Fibroblast of skin of left biceps (primary cell): ENCODE measurements at places on chromosomes 3 and 15.

DNA sequence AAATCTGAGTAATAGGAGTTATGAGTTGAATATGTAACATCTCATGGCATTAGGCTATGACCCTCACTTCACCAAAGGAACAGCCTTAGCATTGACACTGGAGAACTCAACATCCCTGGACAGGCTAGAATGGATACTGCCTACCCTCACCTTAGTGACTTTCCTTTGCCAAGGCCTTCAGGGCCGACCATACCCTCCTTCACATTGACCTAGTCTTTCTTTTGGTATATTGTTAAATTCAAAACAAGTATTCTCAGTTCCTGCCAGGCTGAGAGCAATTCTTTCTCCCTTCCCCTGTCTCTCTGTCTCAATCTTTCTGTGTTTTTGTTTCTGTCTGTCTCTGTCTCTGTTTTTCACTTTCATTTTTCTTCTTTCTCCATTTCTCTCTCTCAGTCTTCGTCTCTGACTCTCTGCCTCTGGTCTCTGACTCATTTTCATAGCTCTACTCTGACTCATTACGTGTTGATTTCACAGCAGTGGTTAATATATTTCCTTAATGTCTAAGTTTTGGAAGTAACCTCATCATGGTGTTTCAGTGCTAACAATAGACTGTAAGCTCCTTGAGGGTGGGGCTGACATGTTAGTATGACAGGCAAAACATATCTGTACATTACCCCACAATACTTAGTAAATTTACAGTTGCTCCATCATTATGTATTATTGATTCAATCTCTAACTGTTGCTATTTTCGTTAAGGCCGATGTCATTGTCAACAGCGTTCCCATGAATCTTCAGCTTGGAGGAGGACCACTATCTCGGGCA lies 32.5 kb downstream of the PARP15 start:
- DNase-seq, result peak; percentile 44

DNA sequence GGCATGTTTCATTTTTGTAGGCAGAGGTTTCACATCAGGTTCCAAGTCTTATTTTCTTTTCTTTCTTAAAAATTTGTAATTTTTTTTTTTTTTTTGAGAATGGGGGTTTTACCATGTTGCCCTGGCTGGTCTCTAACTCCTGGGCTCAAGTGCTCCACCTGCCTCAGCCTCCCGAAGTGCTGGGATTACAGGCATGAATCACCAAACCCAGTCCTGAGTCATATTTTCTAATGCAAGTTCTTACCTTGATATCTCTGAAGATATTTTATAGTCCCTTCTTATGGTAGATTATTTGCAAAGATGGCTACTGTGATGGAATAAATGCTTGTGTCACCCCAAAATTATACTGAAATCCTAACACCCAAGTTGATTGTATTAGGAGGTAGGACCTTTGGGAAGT lies 63.8 kb downstream of the SLC9A9 start:
- no peak for DNase-seq

DNA sequence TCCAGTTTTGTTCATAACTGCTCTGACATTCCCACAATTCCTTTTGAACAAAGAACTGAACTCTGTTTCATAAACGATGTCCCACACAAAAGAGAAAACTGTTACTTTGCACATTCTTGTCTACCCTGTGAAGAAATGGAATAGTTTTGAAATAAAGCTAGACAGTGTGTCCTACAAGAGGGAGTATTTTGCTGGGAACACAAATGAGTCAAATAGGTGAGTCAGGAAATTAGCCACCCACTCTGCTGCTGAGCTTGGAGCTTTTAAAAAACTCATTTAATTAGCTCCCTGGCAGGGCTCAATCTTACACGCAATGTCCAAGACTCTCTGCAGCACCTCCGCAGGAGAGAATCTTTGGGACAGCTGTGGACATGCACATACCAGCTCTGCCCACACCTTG lies 193.4 kb downstream of the SLC9A9 start:
- DNase-seq, result no peak

DNA sequence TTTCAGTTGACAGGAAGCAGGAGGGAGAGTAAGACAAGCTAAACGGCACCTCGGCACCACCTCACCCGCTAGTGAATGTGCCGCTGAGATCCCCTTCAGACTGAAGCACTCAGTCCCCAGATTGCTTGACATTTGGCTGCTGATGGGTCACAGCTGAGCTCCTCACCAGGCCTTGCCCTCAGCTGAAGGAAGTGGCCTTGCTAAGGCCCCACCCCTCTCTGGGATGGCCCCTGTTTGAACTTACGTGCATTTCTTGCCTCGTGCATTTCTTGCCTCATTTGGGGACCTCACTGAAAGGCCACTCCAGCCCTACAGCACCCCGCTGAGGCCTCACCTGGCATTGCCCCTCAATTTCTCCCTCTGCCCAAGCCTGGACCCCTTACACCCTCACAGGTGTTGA lies 39.8 kb downstream of the EOGT start:
- no peak for DNase-seq

- DNase-seq, result no peak
Measured at GRCh38 chr3:151347432-151347831, 18.1 kb upstream of the P2RY13 start.

DNA sequence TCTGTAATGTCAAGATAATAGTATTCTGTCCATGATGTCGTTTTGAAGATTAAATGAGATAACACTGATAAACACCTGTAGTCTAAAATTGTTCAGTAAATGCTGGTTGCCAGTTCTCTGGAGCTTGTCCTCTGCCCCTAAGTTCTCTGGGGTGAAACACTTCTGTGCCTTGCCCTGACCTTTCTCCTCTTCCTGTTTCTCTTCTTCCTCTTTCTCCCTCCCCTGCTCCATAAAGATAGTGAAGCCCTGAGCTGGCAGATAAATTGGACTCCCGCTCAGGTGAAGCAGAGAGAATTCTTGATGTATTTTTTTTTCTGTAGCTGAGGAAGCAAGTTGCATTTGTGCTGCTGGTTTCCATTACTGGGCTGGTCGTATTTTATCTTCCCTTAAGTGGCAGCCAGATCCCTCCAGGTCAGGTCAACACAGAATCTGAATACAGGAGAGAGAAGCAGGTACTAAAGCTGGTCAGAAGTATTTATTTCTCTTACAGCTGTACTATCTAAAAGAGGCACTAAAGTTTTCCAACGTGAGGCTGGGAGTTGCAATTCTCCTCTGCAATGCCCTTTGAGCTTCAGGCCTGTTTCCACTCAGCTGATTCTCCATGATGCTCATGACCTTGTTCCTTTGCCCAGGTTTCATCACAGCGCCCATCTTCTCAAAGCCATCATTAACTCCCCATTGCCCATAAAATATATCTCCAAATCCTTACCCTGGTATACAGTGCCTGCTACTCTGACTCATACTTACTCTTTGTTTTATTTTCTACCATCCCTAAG lies 319.3 kb upstream of the CFAP20DC start:
- no peak for DNase-seq

DNA sequence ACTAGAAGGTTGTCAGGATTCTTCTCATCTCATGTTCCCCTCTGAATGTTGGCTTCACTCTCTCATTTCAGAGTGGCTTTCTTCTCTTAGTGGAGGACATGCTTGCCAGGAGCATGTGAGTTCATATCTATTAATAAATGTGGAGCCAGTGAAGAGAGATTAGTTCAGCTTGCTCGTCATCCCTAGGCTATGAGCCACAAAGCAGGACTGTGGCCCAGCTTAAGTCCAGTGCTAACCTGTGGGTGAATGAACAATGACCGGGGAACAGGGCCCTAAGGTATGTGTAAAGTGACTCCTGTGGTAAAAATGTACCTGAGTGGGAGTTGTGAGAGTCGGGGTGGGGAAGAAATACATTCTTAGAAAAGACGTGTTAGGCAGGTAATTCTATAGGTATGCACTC lies 96.9 kb upstream of the TBL1XR1 start:
- no peak for DNase-seq

DNA sequence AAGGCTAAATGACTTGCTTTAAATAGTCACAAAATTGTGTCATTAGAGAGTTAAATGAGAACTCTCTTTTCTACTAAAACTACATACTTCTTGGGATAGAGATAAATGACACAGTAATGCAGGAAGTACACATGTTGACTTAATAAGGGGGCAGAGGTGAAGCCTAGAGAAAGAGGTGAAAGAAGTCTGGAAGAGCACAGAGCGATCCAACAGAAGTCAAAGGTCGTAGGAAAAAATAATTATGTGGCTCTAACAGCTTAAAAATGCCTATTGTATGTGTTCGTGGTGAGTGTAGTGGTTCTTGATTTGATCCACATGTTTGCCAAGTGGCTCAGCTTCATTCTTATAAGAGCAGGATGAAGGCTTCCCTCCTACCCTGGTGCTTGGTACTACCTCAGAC lies 61.7 kb downstream of the TMEM212 start:
- no peak for DNase-seq

- no peak for DNase-seq
Measured at GRCh38 chr3:189944285-189945145, 176.2 kb downstream of the P3H2 start.

- no peak for DNase-seq
Measured at GRCh38 chr3:89227218-89227617, 119.8 kb downstream of the EPHA3 start.
